Urinary bladder (tissue), 4 donors: ENCODE measurements at places on chromosomes 16 and 17. TPM values are rescaled to one million over a fixed set of nuclear protein-coding genes. Genes with fewer than 3 reads are reported as not detected.

DNA sequence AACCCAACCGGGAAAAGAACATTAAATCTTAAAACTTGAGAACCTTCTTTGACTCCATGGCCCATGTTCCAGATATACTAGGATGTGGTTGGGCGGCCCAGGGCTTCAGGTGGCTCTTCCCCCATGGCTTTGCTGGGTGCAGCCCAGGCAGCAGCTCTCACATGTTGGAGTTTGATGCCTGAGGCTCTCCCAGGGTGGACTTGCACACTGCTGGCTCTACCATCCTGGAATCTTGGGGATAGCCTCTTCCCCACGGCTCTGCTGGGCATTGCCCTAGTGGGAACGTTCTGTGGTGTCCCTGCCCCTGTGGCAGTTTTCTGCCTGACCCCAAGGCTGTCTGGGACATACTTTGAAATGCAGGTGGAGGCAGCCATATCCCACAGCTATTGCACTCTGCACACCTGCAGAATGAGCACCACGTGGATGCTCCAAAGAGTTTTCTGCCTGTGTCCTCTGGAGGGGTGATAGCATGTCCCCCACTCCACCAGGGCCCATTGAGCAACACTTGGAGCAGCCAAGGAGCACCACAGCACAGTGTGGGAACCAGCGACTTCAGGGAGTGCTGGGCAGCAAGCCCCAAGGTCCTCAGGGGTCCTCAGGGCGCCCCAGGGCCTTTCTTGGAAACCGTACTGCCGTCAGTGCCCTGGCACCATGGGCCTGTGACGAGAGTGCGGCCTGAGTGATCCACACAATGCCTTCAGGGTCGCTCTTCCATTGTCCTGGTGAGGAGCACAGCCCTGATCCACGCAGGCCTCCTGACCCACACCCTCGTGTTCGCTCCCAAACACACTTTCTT lies 70.8 kb downstream of the GOSR1 start:
- DNase-seq, result no peak

GRCh38 chr16:2843526-2843925 lies 13.4 kb downstream of the ZG16B start:
- DNase-seq, result no peak

DNA sequence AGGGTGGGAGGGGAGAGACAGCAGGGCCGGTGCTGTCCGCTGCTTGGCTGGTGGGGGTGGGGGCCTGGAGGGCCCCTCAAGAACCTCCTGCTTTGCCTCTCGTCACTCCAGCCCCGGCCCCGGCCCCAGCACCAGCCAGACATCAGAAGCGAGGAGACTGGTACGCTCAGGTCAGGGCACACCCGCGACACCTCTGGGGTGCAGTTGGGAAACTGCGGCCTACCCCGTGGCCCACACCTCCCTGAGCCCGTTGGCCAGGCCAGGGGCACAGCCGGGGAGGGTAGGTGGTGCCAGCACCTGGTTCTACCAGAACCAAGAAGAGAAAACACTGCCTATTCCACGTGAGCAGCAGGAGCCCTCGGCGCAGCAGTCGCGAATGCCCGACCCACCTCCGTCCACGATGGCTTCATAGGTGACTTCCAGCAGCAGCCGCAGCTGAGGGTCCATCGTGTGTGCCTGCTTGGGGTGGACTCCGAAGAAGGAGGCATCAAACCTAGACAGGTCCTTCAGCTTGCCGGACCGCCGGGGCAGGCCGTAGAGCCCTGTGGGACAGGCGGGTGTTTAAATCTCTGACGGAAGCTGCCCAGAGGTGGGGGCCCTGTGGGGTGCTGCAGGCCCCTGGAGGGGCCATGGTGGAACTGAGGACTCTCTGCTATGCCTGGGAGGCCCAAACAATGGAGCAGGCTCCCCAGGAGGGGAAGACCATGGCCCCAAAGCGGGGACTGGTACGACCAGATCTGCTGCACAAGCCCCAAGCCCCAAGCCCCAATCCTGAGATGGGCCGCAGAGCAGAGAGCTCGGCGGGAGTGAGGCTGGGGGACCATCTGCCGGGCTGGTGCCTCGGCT lies 2.9 kb downstream of the FASN start:
- DNase-seq, result no peak

Gene EIF1
- total RNA-seq, result 96.6 TPM

GRCh38 chr17:27571563-27572352 lies 59.2 kb upstream of the LGALS9 start:
- DNase-seq, result no peak

DNA sequence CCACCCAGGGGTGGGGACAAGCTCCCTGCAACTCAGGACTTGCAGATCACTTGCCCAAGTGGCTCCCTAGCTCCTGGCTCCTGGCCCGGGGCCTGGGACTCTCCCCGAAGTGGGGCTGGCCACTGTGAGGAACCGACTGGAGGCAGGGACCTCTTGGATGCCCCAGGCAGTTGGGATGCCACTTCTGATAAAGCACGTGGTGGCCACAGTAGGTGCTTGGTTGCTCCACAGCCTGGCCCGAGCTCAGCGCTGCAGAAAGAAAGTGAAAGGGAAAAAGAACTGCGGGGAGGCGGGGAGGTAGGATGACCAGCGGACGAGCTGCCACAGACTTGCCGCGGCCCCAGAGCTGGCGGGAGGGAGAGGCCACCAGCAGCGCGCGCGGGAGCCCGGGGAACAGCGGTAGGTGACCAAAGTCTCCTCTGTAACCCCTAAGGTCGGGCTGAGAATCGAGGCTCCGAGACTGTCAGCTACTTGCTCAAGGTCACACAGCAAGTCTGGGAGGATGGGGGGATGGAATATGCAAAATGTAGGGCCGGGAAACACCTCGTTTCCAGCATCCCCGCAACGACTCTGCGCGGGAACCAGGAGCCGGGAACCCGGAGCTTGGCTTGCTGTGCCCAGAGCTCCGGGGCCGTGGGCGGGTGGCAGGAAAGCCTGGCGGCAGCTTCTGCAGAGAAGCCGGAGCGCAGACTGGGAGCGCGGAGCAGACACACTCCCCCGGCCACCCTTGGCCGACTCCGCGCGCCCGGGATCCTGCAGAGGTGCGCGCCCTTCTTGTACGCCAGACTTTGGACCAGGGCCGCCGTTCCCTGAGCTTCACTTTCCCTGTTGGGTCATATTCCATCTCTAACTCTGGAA lies 1.9 kb downstream of the CIITA start:
- DNase-seq, result no peak

DNA sequence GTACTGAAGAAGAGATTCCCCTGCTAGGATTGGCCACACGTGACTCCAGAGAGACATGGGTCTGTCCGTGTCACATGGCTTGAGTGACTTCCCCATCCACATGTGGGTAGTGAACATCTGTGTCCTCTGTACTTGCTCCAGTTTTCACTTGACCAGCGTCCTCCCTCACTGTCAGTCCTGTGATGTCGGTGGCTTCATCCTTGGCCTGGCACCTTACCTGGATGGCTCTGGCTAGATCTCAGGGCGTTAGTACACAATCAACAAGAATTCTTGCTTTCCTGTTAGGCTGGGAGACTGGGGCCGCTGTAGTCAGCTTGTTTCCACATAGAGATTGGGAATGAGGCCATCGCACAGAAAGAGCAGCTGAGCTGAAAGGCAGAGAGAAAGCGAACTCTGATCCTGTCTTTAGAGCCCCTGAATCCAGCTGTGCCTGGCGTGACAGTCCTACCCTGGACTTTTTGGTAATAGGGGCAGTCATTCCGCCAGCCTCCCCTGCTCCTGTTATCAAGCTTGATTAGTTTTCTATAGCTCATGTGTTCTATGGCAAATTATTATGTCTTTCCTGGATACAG lies 227.3 kb downstream of the SNX29 start:
- DNase-seq, result no peak

DNA sequence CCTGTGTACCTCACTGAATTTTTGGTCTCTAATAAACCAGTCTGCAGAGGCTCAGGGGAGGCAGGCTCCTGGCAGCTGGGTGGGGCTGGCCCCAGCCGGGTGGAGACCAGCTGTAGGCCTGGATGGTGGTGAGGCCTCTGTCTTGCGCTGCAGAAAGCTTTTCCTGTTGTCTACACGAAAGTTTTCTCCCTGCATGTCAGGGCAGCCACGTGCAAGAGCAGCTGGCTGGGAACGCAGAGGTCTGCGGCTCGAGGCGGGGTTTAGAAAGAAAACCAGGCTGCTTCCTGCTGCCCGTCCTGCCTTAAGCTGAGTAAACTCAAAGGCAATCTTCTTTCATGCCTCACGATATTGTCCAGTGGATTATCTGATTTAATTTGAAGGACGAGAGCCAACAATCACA lies 2.4 kb downstream of the SERPINF1 start:
- DNase-seq, result peak; percentile 29

DNA sequence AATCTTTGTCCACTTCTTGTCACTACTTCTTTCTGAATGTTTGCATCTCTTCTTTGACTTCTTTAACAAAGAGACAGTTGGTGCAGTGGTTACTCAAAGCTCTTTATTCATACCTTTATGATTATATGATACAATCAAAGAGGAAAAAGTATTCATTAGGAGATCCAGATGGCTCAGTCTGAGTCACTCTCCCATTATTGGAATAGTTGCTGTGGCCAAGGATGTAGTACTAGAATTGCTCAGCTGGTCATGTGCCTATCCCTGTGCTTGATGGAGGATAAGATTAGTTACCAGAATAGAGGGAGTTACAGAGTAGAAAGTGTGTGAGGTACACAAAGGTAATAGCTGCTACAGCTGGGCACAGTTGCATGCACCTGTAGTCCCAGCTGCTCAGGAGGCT lies 18.3 kb downstream of the BCAS3 start:
- no peak for DNase-seq

DNA sequence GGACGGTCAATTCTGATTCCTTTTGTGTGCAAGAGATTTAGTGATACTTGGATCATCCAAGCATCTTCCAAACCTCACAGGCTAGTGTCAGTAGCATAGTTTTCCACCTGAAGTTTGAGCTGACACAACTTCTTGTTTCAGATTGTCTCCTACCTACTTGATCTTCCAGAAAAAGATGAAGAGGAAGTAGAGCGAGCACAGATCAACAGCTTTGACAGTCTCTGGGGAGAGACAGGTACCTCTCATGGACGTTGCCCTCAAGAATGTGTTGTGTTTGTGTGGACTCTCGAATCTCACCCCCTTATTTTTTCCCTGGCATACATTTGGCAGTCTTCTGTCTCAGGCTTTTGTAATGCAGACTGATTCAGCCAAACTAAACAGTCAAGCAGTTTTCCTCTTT lies 47.4 kb downstream of the CYB561 start:
- no peak for DNase-seq

DNA sequence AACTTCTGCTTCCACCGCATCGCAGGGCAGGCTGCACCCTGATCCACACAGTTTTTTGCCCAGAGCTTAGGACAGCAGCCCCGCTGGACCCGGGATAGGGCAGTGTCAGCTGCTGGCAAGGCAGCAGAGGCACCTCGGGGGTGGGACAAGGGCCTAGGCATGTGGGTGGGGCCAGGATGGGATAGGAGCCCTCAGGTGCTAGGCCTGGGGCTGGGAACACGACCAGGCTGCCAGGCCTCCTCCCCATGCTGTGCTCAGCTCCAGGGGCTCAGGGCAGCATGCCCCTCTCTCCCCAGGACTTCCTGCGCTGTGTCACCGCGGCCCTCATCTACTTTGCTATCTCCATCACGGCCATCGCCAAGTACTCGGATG lies 4.6 kb downstream of the CMTM3 start:
- DNase-seq, result no peak

DNA sequence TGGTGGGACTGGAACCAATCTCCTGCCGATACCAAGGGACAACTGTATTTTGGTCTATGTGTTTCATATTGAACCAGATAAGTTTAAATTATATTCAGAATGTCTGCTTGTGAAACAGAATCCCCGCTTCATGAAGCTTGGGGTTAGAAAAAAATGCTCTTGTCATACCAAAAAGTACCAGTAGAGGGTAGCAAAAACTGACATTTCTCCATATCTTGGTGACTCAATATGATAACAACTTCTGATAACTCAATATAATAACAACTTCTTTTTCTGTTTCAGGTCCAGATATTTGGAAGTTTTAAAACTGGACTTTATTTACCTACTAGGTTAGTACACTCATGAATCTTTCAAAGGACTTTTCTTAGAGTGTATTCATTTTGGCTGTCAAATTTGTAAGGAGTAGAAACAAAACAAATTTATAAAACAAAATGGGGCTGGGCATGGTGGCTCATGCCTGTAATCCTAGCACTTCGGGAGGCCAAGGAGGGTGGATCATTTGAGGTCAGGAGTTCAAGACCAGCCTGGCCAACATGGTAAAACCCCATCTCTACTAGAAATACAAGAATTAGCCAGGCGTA lies 52.3 kb upstream of the ADCY7 start:
- peak; percentile 47 for DNase-seq

DNA sequence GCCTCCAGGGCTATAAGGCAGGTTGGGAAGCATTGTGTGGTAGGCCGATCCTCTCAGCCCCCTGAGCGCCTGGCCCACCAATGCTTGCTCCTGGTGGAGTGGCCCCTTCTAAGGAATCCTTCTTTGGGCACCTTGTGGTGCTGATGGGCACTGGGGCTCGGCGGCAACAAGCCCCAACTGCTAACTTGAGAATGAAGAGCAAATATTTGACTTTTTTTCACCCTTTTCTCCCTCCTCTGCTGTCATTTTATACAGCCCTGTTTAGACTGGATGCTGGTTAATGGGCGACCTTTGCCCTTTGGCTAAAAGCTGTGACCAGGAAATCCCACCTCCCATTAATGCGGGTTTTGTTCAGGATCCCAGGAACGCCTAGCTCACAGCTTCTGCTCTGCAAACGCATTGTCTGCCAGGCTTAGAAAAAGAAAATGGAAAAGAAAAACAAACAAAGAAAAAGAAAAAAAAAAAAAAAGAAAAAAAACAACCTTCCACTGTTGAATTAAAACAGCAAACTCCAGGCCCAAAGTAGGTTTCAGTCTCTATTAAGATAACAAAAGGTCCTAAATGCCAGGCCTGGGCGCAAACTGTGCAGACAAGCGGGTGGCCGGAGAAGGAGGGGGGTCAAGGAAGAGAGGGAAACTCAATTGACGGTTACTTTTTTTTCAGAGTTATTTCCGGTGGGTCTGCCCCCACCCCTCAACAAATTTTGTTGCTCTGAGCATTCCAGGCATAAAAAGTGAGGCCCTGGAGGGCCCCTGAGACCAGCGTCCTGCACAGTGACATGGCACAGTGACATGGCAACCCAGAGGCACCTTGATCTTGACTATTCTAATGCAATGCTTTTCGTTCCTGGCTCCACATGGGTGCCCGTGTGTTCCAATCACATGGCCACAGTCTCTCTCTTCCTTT lies 301.4 kb downstream of the MAF start:
- DNase-seq, result no peak

- DNase-seq, result no peak
These were observed 12.9 kb downstream of the GNGT2 start for GRCh38 chr17:49197346-49197998.

GRCh38 chr17:44451832-44452231 lies 51.4 kb downstream of the GPATCH8 start:
- DNase-seq, result no peak

GRCh38 chr16:22188595-22189442 lies 17.3 kb upstream of the EEF2K start:
- no peak for DNase-seq
